ENCODE measurements at places on chromosomes 11 and 22.

GRCh38 chr11:58629857-58630256 lies 7.4 kb downstream of the CNTF start:
- DNase-seq = no peak

- DNase-seq = no peak
Measured at GRCh38 chr11:59724066-59724465, 10.4 kb upstream of the OR10V1 start.

GRCh38 chr22:25420925-25421904 lies 143.3 kb upstream of the GRK3 start:
- DNase-seq = no peak

- DNase-seq = no peak
Measured at GRCh38 chr11:8315954-8316353, 52.3 kb upstream of the LMO1 start.

GRCh38 chr22:44276041-44276440 lies 36.7 kb downstream of the SHISAL1 start:
- no peak for DNase-seq

DNA sequence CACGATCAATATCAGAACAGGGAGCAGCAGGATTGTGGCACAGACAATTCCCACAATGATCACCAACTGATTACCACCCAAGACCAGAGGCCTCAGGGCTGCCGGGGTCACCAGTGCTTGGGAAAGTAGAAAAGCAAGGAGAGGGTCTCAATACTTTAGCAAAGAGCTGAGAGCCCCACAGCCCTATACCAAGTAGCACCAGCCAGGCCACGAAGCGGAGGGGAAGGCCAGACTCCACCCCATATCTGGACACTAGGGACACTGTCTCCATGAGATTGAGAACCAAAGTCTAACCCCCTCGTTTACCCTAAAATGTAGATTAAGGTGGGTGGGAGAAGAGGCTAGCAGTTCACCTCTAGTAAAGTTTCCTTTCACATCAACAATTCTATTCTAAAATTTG lies 24.1 kb upstream of the SCN2B start:
- no peak for DNase-seq

- DNase-seq = no peak
Measured at GRCh38 chr11:46457659-46458424, 66.3 kb upstream of the CHRM4 start.

GRCh38 chr11:118184784-118185579 lies 8.5 kb upstream of the SCN2B start:
- no peak for DNase-seq

- no peak for DNase-seq
Measured at GRCh38 chr11:114308689-114309089, 12.5 kb downstream of the NNMT start.

DNA sequence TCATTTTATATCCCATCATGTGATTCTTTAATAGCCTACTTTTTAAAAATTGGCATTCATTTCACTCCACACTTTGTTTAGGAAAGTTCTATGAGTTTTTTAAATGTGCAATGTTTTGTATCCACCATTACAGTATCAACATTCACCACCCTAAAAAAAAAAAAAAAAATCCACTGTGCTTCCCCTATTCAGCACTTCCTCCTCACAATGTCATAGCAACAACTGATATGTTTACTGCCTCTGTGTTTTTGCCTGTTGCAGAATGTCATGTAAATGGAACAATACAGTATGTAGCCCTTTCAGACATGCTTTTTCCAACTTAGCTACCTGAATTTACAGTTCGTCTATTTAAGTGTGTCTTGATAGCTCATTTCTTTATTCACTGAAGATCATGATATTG lies 754.2 kb downstream of the FAM181B start:
- DNase-seq = no peak

DNA sequence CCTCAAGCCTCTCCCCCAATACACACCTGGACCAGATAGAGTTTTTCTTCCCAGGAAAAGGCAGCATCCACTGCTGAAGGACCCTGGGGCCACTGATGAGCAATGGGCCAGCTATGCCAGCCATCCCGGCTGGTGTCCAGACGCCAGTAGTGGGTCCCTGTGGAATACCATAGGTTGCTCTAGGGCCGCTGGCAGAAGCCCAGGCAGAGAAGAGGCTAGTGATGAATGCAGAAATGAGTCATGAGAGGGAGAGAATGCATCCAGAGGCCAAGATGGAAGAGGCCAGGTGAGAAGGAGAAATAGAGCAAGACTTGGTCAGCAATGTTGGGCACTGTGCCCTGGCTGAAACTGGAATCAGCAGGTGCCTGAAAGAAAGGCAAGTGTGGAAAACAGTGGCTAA lies 8.9 kb downstream of the HPX start:
- no peak for DNase-seq

All from activated T-helper 2 cell treated with anti-CD3 and anti-CD28 coated beads, Interferon-gamma antibody, Interleukin-2, Interleukin-4, amounts not matched to agents 10 μg/mL and 5 μg/mL and 100 μg/mL, durations not matched to agents 14 hours and 24 hours and 36 hours (primary cell).